CD4-positive, alpha-beta T cell treated with Interferon gamma for 1 hour (primary cell): ENCODE measurements at places on chromosomes 11 and 22.

GRCh38 chr11:126282361-126282735, 545 bp upstream of the TIRAP start:
- no peak for DNase-seq

- no peak for DNase-seq
Observed at GRCh38 chr11:77107950-77108349, 5.3 kb downstream of the OMP start.

- DNase-seq = no peak
Observed at GRCh38 chr22:49885881-49886280, 32.2 kb downstream of the ZBED4 start.

DNA sequence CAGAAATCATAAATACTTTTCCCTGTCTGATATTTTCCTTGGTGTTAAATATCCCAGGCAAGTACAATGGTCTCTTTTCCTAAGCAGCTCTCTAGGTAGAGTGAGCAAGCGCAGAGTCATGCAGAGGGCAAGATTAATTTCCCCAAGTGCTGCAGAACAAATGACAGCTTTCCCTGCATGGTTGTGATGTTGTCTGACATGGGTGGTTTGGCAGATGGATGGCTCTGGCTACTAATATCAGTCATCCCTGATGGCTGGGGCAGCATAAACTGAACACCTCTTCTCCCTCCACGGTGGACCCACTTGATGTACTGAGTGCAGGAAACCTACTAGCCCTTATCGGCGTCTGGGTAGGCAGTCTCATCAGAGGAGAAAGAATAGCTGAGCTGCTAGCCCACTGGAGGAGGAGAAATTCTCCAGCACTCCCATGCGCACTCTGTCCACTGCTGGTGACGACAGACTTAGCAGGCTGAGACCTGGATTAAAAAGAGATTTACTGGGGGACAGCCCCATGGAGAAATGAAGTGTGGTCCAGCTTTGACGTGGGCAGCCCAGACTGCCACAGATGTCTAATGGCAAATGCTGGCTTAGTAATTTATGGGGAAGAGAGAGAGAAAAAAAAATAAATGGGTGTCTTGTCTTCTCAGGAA, 202.9 kb downstream of the DBX1 start:
- DNase-seq = no peak
